ENCODE measurements at places on chromosomes 5 and 9. TPM values are rescaled to one million over a fixed set of nuclear protein-coding genes. Genes with fewer than 3 reads are reported as not detected.

CHSY3 gene
- 4.0 TPM for total RNA-seq

SAXO1 gene
- total RNA-seq = 0.08 TPM

PAEP gene
- total RNA-seq = not detected

FBLL1 gene
- 3.0 TPM for total RNA-seq

SEC24A gene
- total RNA-seq = 12.3 TPM

ZER1 gene
- 17.9 TPM for total RNA-seq

Data from smooth muscle cell of the coronary artery (primary cell).